Thoracic aorta (tissue), 2 donors: ENCODE measurements at places on chromosomes 3 and 15. TPM values are rescaled to one million over a fixed set of nuclear protein-coding genes. Genes with fewer than 3 reads are reported as not detected.
A peak's percentile ranks its signal among the peaks of the same experiment; 100 is the strongest.

- DNase-seq = no peak
Measured at GRCh38 chr15:88073391-88073691, 183.2 kb downstream of the NTRK3 start.

DNA sequence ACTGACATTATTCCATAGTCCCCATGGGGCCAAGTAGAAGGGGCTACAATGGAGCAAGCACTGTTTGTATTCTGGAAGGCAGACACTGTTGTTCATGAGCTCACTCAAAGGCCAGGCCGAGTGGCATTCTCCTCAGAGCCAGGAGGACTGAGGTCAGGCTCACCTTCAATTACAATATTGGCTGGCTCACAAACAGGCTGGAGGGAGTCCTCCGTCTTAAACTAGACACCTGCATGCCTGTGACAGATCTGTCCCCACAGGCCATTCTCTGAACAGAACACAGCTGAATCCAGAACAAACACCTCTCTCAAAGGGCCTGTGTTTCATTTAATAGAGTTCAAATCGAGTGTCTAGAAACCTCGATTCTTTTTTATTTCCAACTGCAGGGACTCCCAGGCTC lies 347.4 kb upstream of the PPP2R3A start:
- DNase-seq = no peak

DNA sequence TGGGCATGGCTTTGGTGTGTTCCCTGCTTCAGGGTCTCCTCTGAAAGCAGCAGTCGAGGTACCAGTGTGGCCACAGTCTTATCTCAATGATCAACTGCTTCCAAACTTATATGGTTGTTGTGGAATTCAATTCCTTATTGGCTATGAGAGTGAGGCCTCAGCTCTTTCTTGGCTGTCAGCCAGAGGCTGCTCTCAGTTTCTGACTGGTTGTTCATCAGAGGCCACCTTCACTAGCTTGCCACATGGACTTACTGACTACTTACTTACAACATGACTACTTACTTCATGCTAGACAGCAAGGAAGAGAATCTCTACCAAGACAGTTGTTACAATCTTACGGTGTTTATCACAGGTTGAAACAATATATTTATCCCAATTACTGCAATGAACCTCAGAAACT lies 789.2 kb downstream of the DIPK2A start:
- DNase-seq = no peak

SATB1 gene
- total RNA-seq = 48.7 TPM

NR2E3 gene
- total RNA-seq = 0.92 TPM

GRCh38 chr15:65790694-65791334 lies 1.3 kb downstream of the DENND4A start:
- no peak for DNase-seq

APPL1 gene
- 53.8 TPM for total RNA-seq

ERICH6 gene
- not detected for total RNA-seq

DNA sequence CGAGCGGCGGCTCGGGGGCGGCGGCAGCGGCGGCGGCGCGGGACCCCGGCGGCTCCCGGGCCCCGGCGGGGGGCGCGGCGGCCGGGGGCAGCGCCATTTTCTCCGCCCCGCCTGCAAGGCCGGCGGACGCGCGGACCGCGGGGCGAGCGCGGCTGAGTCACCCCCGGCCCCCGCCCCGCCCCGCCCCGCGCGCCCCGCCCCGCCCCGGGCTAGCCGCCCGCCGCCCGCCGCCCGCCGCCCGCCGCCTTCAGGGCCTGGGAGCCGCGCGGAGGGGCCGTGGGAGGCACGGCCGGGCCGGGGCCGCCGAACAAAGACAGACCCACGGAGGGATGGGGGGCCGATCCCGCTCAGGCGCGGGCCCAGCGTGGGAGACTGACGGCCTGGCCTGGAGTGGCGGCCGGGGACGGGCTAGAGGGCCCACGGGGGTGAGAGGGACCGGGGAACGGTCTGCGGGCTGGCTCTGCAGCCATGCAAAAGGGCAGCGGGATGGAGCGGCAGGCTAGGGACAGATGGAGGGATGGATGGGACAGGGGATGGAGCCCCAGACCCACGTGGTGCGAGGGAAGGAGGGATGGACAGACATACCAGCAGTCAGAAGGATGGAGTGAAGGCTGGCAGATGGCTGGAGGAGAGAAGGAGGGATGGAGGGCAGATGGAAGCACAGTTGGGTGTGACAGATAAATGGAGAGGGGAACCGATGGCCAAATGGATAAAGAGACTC lies at the start of gene EIF4E3:
Gene EIF4E3, minus strand, starts transcription at position 132 of the 721 bp plus-strand sequence. Its CDS starts 35 bp downstream, at position 97.
- DNase-seq = no peak

DNA sequence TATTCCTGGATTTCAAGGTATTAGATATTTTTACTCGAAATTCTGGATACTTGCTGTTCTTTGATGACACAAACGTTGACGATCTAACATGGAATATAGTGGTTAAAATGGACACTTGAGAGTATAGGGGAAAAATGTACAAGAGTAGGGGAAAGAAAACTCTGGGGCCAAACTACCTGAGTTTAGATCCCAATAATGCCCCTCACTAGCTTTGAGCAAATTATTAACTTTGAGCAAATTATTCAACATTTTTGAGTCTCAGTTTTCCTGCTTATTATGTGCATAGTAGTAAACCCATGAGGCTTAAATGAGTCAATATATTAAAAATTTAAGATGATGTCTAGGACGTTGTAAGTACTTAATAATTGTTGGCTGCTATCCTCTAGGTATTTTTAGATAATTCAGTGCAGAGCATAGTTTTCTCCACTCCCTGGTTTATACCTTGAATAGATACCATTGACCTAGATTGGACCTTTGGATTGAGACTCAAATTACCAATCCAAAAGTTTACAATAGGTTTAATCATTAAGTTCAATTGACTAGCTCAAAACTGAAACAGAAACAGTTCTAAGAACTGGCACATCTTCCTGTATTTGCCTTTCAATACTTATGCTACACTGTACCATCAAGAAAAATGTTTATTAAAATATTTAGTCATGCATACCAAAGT lies 4.5 kb downstream of the ADGRG7 start:
- no peak for DNase-seq

SNTN gene
- total RNA-seq = not detected

GRCh38 chr3:45616158-45616557 lies 21.6 kb downstream of the LIMD1 start:
- DNase-seq = no peak

DNA sequence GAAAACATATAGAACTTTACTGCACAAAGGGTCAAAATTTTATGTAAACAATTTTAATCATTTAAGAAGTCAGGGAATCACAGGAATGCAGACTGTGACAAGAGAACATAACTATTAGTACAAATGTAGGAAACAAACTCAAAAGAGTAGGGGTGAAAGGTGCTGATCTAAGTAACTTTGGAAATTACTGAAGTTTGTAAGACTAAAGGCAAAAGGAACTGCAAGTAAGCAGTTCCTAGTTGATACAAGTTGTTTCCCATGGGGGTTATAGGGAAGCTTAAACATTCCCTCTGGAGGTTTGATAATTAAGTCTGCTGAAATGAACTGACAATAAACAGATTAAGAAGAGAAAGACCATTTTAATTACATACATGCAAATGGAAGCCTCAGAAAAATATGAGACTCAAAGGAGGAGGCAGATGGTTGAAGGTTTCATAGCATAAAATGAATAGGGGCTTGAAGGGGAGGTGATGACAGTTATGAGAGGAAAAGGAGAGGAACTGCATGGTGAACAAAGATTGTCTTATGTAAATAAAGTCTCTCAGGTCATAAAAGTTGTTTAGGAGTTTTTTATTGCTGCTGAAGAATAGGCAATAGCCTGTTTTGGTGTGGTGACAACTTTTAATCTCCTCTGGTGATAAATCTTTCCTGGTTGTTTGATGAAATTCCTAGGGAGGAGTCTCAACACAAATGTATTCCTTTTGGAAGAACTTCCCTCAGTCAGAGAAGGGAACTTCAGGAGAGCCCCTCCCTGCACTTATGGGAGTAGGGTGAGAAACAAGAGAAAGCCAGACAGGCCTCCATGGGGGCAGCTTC lies 17.1 kb downstream of the SETMAR start:
- DNase-seq = no peak

DNA sequence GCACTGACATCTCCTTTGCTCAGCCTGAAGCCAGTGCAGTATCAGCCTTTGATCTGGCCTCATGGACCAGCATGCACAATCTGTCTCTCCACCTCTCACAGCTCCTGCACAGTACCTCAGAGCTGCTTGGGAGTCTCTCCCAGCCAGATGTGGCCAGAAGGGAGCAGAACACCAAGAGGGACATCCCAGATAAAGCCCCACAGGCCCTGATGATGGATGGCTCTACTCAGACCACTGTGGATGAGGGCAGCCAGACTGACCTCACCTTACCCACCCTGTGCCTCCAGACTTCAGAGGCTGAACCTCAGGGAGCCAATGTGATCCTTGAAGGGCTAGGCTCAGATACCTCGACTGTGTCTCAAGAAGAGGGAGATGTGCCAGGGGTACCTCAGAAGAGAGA lies 44.4 kb downstream of the CDAN1 start:
- no peak for DNase-seq

DNA sequence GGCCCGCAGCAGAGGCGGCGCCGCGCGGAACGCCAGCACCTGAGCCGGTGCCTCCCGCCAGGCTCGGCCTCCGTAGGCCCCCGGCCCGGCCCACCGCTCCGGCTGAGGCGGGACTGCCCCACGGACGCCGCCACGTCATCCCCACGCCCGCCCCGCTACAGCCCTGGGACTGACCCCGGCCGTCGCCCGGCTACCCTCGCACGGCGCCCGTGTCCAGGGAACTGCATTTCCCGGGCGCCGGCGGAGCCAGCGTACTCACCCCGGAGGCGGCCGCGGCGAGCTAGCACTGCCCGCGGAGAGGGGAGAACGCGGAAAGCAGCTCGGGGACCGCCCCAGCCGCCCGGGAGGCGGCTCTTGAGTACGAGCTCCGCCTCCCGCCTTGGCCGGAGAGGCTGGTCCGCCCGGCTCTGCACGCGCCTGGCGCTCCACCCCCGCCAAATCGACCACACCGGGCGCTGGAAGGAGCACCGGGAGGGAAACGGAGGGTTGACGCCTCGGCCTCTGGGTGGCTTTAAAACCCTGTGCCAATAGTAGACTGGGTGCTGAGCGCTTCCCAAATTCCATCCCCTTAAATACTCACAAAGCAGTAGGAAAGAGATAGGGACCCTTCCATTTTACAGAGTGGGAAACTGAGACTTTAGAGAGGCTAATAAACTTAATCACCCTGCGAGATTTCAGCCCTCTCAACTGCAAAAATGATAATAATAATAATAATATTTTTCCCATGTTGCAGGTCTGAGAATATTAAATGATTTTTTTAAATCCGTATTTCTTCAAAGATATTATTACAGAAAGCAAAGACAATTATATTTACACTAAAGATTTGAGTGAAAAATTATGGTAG lies at the start of gene B4GALT4:
Gene B4GALT4, minus strand, starts transcription at position 288 of the 844 bp plus-strand sequence. CDS start 10,779 bp downstream, outside the sequence.
- peak; percentile 42 for DNase-seq

ALPK3 gene
- total RNA-seq = 56.9 TPM

GRCh38 chr15:37007301-37007700 lies 93.0 kb downstream of the MEIS2 start:
- DNase-seq = no peak

KIF23 gene
- total RNA-seq = 9.8 TPM

DNA sequence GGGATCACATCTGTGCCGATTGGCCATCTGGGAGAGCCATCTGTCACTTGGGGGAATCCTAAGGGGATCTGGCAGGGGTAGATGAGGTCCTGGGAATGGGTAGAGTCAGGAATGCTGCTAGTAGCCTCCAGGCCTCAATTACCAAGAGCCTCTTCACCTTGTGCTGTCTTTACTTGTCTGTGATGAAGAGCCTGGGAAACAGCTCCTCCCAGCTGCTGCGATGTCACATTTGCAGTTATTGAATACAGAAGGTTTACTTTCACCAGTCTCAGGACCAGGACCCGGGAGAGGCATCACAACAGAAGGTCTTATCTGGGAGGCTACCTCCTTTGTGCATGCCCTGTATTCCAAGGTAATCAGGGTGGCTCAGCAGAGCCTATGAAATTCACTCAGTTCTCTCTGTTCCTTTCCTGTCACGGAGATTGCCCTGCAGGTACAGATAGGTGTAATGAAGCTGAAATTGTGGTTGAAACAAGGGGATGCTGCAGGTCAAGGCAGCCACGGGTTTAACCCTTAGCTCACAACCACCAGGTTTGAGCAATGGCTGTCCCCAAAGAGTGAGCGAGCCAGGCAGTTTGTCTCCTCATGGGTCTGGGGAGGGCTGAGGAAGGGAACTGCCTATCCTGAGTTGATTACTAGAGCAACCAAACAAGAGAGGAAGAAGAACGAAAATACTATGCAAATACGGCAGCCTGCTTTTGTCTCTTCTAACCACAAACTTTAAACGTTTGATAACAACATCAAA lies 298.9 kb upstream of the RORA start:
- DNase-seq = no peak

MUSTN1 gene
- total RNA-seq = 33.8 TPM

TGM4 gene
- total RNA-seq = not detected

DNA sequence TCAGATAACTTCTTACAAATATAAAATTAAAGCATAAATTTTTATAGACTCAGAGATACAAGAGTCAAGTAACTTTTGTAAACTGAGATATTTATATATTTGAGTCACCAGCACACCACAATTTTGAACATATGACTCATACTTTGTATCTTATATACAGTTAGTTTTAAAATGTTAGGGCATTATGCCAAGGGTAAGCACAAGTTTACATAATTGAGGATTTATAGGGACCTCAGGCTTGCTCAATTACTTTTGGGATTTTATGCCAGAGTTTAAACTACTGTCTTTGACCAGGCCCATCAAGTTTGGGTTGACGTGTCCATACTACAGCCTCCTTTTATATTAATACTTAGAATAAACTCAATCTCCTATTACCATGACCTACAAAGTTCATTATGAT lies 7.4 kb upstream of the FGF7 start:
- no peak for DNase-seq

DNA sequence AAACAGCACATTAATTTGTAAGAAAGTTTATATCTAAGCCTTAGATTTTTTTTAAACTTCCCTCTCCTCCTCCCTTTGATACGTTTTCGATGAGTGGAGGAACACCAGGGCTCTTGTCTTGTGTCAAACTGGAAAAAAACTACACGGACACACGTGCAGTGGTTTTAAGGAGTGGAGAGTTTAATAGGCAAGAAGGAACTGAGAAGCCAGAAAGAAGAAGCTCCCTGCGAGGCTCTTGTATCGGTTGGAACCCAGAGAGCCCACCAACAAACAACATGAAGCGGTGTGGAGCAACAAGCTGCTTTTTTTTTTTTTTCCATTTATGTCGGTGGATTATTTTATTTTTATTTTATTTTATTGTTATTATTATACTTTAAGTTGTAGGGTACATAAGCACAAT lies 18.6 kb downstream of the NDUFB4 start:
- DNase-seq = no peak

CHL1 gene
- total RNA-seq = 2.0 TPM

- DNase-seq = peak; percentile 44
Measured at GRCh38 chr15:60804986-60805949, 326.3 kb upstream of the ICE2 start.

- DNase-seq = no peak
Measured at GRCh38 chr3:13581485-13582365, 32.8 kb downstream of the FBLN2 start.

DNA sequence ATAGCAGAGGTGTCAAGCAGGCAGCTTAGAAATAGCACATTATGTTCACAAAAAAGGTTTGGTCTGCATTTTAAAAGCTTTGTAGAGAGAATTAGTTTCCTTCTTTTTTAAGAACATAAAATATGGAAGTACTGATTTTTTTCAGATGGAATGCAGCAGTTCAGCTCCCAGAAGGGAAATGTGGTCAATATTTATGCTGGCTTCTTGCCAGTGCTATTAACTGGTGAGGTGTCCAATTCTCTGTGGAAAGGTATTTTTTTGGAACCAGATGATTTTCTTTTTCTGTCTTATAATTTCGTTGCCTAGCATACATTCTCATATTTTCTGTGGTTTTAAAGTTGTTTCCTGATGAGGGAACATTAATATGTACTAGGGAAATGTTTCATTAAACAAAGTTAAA lies 211.4 kb upstream of the ZNF385D start:
- no peak for DNase-seq

RPP14 gene
- total RNA-seq = 10.1 TPM

PAK6 gene
- total RNA-seq = 0.78 TPM

TJP1 gene
- 146 TPM for total RNA-seq

CFAP20DC gene
- total RNA-seq = not detected
